ENCODE measurements at places on chromosomes 2 and 18. TPM values are rescaled to one million over a fixed set of nuclear protein-coding genes. Genes with fewer than 3 reads are reported as not detected.

ACKR3 gene
- 0.93 TPM for total RNA-seq

LGALSL gene
- 2.1 TPM for total RNA-seq

ABCB6 gene
- total RNA-seq = 15.6 TPM

C2orf66 gene
- total RNA-seq = not detected

R3HDM1 gene
- total RNA-seq = 11.3 TPM

CKAP2L gene
- 21.0 TPM for total RNA-seq

SLC40A1 gene
- total RNA-seq = 3.1 TPM

MDH1B gene
- not detected for total RNA-seq

MAB21L4 gene
- total RNA-seq = not detected

FOSL2 gene
- 58.7 TPM for total RNA-seq

ADAM23 gene
- total RNA-seq = 5.0 TPM

UGT1A7 gene
- total RNA-seq = not detected

CACNB4 gene
- total RNA-seq = not detected

UGT1A10 gene
- total RNA-seq = not detected

FSHR gene
- total RNA-seq = not detected

CCDC141 gene
- total RNA-seq = 0.13 TPM

CIB4 gene
- total RNA-seq = not detected

SP9 gene
- not detected for total RNA-seq

BMP10 gene
- total RNA-seq = not detected

C2orf68 gene
- total RNA-seq = 7.9 TPM

KLHL41 gene
- not detected for total RNA-seq

GKN2 gene
- not detected for total RNA-seq

ANKRD29 gene
- total RNA-seq = 1.5 TPM

BIRC6 gene
- 65.1 TPM for total RNA-seq

IL1RN gene
- not detected for total RNA-seq

MPP4 gene
- 13.2 TPM for total RNA-seq

ANKRD23 gene
- not detected for total RNA-seq

INHA gene
- not detected for total RNA-seq

SCYGR8 gene
- total RNA-seq = not detected

GPR35 gene
- total RNA-seq = not detected

Measured in mammary microvascular endothelial cell (primary cell).